Omental fat pad (tissue), 4 donors: ENCODE measurements at places on chromosomes 5 and 9.

- DNase-seq: no peak
Measured at GRCh38 chr5:112165897-112166737, 253.0 kb downstream of the EPB41L4A start.

DNA sequence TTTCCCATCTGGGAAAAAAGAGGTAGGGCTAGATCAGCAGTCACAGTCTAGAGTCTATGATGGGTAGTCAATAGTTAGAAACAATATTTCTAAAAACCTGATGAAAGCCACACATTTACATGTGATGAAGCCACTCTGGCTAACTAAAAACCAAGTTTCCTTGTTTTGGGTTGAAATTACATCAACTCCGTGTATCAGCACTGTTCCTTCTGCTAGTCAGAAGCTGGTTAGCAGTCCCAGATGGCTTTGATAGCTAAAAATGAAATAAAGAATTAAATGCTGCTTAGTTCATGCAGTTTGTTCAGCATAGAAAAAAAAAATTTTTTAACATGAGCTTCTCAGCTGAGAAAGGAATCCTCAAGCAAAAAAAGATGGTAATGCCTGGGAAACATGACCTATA, 136.7 kb downstream of the FAM114A2 start:
- no peak for DNase-seq

DNA sequence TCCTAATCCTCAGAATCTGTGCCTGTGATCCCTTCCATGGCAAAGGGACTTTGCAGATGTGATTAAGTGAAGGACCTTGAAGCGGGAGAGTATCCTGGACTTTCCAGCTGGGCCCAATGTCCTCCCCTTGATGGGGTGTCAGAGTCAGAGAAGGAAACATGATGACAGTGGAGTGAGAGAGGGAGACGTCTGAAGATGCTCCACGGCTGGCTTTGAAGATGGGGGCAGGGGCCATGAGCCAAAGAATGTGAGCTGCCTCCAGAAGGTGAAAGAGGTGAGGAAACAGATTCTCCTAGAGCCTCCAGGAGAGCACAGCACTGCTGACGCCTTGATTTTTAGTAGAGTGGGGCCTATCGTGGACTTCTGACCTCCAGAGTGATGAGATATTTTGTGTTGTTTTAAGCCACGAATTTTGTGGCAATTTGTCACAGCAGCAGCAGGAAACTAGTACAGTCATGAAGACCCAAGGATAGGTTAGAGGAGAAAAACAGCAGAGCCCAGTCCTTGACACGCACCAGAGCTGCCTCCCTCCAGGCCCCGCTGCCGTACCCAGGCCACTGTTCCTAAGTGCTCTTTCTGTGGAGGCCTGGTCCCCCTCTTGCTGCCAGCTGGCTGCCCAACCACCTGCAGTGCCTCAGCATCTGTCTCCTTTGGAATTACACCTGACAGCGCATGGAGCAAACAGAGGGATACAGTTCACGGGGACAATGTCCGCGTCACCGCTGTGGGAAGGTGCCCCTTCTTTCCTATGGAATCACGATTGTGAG, 78.1 kb downstream of the MACROH2A1 start:
- no peak for DNase-seq

- no peak for DNase-seq
Measured at GRCh38 chr5:102764381-102765004, 9.4 kb downstream of the PAM start.

GRCh38 chr9:104850786-104851545, 77.0 kb downstream of the ABCA1 start:
- DNase-seq: no peak

- DNase-seq: no peak
Measured at GRCh38 chr5:156155598-156155997, 171.4 kb upstream of the SGCD start.

- no peak for DNase-seq
Measured at GRCh38 chr5:143004361-143005145, 234.4 kb downstream of the ARHGAP26 start.

GRCh38 chr9:135526089-135526729, 5.0 kb downstream of the LCN1 start:
- peak; percentile 12 for DNase-seq

DNA sequence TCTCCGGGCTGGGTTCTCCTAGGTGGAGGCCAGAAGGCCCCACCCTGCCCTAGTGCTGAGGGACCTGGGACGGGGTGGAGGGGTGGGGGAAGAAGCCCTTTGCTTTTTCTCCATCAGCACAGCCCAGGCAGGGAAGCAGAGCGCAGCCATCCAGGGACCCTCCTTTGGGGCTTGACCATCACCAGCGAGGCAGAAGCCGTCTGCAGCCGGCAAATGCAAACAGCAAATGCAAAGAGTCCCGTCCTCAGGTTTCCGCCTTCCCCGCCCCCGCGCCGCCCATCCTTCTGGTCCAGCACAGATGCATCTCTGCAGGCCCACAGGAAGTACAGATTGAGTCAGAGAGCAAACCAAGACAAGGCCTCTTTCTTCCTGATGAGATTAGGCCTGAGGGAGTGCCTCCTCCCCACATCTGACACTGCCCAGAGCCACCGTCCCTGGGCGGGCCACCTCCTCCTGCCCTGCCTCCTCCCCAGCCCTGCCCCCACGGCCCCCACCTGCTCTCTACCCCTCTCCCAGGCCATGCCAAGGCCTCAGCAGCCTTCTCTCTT, 23.4 kb downstream of the CORO2A start:
- no peak for DNase-seq

DNA sequence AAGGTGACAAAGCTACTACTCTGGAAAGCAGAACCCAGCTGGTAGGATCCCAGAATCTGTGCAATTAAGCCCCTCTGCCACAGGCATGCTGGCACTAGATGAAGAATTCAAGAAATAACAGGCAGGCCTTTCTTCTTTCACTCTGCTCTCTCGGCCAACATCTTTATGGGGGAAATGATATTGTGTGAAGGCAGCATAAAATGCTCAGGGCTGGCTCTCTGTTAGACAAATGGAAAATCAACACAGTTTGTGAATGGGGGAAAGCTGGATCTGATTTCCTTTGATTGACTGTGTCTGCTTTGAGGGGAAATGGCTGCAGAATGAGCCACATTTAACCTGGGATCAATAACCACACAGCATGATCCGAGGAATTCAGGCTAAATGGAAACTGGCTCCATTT, 29.1 kb upstream of the AKNA start:
- no peak for DNase-seq

DNA sequence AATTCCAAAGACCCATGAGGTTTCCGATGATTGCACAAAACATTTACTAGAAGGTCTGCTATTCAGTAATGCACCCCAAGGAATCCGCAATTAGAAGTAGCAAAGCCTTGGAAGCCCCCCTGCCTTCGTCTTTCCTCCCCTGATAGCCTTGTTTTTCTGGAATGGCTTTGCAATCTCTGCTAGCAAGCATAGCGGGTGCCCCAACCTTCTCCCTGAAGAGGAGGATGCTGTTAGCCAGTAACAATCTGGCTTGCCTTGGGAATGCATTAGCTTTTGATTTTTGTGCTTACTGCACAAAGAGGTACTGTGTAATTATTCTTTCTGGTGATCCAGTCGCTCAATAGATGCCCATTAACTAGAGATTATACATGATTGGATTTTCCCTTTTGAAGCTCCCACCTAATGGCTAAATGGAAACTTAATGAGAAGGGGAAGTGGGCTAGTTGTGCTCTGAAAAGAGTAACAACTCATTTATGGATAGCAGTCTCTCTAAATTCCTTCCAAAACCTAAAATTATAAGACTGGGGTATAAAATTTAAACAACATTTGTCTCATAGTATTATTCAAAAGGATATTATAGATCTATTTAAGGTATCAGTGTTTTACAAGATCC, 91.6 kb downstream of the FBXW11 start:
- no peak for DNase-seq

GRCh38 chr9:17994695-17995425, 416.0 kb downstream of the SH3GL2 start:
- no peak for DNase-seq

DNA sequence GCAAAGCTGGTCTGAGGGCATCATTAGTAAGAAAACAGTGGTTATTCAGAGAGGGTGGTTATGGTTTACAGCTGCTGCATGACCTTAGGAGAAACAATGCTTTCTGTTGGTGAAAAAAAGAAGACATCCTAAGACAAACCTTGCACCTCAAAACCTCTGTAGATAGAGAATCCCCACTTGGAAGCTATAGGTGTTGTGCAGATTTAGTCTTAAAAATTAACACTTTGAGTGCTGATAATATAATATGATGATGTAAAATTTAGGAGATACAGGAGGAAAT, 1.4 kb upstream of the PTTG1 start:
- DNase-seq: no peak

GRCh38 chr9:20144197-20144596, 355.4 kb upstream of the SLC24A2 start:
- DNase-seq: no peak

DNA sequence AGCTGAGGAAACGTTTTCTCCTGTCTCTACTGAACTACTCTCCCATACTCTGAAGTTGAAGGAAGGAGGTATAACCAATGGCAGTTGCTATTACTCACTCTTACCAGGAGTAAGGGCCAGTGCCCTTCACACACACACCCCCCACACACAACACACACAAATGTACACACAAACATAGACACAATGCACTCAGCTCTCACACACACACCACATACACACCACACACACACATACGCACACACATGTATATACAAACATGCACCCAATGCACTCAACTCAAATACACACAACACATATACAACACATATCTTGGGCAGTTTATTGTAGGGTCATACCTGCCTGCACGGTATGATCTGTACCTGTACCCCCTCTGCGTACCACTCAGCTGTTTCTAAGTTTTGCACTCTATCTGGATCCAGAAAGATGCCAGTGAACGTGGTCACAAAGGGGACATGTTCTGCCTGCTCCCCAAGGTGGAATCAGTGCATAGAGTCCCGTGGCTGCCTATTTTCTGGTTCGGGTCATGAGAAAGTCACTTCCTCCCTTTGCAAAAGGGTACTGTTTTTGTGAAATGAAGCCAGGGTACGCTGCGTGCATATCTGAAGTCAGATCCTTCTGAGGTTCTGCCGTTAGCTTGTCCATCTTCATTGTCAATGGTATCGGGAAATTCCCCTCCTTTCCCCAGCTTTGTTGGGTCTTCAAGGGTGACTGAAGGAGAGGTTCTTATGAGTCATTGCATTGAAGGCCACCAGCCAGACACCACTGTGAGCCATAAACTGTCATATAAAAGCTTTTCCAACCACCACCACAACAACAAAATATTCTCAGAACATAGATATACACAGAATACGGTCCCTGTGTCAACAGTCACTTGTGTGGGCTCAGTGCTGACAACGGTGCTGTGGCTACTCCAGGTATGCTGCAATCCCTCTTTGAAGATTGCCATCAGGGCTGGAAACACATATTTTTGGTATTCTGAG, 131.9 kb downstream of the UGCG start:
- no peak for DNase-seq

GRCh38 chr9:123324767-123325183, 31.2 kb upstream of the CRB2 start:
- no peak for DNase-seq

DNA sequence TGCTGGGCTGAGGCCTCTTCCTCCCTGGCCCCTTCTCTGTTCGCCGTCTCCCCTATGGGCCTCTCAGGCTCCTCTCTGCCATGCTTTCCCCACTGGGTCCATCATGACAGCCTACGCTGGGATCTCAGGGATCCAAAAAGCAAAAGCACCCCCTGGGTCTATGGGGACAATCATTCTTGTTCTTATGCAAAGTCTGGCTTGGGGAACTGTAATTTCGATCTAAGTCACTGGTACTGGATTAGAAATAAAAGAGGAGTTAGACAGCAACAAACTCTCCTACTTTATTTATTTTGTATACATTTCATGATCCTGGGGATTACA, 86.6 kb downstream of the SLC38A9 start:
- no peak for DNase-seq

GRCh38 chr5:148806520-148806931, 19.9 kb upstream of the ADRB2 start:
- DNase-seq: no peak

DNA sequence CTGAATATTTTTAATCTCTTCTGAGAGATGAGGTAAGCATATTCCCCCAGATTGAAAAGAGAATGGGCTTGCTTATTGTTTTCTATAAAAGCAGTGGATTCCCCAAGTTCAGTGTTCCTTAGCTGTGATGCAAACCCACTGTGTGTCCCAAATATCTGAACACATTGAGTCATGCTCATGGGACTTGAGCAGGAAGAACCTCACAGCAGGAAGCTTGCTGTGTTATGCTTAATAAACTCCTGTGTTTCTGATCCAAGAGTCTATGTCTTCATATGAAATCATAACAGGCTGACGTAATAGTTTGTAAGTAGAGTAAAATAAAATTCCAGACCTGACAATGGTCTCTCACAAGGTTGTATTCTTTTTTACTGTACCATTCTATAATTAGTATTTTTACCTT, 24.8 kb upstream of the LOX start:
- DNase-seq: no peak
